HT-29 (cell line): ENCODE measurements at places on chromosomes 4 and X. TPM values are rescaled to one million over a fixed set of nuclear protein-coding genes. Genes with fewer than 3 reads are reported as not detected.

The MAGEB10 gene
- not detected in 2 replicates for total RNA-seq

The FDCSP gene
- not detected in 2 replicates for total RNA-seq

- DNase-seq, result peak; percentile 63
Observed at GRCh38 chr4:140326395-140326993, 47.0 kb upstream of the SCOC start.

DNA sequence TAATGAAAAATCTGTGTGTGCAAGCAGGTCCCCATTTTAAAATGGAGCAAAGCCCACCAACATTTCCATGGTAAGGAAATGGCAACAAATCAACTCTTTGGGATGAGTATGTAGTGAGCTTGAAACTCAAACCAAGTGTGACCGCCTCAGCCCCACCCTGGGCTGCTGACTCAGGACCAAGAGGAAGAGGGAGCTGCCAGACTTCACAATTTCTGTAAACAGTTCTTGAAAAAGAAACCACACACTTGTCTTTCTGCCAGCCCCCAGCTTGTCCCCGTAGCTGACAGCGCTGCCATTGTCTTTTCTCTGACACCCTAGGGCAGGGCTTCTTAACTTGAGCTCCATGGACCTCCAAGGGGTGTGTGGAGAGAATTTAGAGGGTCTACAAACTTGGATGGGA, 10.3 kb downstream of the RTL5 start:
- no peak for DNase-seq

The TKTL2 gene
- total RNA-seq, result not detected in 2 replicates

DNA sequence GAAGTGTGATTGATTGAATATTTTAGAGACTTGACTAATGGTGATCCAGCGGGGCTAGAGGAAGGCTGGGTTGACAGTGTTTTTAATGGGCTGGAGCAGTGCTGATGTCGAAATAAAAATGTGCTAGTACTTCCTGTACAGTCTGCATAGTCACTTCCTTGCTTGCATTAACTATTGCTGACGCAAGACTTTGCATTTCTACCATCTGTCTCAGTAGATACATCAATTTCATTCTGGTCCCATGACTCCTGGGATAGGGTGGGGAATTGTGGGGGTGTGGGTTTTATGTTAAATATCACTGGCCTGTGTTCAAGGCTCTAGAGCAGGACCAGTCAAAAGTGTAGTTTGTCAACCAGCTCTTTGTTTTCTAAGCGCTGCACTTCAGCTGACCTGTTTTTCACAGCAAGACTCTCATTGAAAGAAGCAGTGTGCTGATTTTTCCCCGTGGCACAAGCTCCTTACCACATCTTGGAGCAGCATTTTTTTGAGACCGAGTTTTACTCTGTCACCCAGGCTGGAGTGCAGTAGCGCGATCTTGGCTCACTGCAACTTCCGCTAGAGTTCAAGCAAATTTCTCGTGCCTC, 35.2 kb upstream of the PHEX start:
- no peak for DNase-seq

- no peak for DNase-seq
Observed at GRCh38 chr4:79182209-79182608, 143.7 kb downstream of the NAA11 start.

The ADH1A gene
- not detected in 2 replicates for total RNA-seq

DNA sequence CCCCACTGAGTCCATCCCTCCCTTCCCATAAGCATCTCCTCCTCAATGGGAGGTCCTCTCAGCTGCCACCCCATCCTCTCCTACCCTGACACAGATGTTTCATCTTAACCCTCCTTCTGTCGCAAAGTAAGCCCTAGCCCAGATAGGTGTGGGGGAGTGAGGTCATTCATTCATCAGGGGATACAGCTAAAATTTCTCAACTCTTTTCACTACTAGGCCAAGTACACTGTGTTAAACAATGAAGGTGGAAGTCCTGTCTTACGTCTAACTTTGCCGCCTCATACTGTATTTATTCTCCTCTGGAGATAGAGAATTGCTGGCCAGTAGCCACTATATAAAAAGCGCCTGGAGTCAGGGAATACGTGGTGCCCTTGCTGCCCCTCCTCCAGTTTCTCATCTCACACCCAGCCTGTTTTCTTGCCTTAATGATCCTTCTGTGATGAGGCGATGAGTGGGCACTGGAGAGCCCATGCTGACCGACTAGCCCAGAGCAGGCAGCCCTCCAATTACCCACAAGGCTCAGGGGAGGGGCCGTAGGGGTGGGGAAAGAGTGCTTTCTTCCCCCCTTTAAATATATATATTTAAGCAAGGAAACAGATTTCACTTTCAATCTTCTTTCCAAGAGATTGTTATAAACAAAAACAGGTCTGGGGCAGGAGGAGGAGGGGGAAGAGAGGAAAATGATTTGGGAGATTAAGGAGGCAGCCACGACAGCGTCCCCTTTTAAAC, 149.5 kb downstream of the PJA1 start:
- no peak for DNase-seq

GRCh38 chr4:164946810-164947209, 30.6 kb downstream of the TRIM61 start:
- DNase-seq, result no peak

The TEX13D gene
- not detected in 2 replicates for total RNA-seq

DNA sequence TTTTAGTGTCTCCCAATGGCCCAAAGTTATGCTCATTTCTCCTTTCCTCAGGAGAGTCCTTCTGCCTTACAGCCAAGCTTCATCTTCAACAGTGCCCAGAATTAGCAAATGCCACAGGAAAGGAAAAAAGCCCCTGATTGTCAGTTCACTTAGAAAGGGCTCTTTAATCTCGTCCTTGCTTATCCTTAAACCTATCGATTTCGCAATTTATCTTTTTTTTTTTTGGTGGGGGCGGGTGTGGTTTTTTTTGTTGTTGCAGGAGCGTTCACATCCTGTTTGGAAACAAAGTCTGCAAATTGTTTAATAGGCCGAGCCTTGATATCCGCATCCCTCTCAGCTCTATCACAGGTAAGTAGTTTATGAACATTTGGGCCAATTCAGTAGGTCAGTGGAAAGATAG, 20.2 kb downstream of the TRPC5OS start:
- no peak for DNase-seq
